AG04450 (cell line): ENCODE measurements at places on chromosomes 16 and 17.
A peak's percentile ranks its signal among the peaks of the same experiment; 100 is the strongest.

DNA sequence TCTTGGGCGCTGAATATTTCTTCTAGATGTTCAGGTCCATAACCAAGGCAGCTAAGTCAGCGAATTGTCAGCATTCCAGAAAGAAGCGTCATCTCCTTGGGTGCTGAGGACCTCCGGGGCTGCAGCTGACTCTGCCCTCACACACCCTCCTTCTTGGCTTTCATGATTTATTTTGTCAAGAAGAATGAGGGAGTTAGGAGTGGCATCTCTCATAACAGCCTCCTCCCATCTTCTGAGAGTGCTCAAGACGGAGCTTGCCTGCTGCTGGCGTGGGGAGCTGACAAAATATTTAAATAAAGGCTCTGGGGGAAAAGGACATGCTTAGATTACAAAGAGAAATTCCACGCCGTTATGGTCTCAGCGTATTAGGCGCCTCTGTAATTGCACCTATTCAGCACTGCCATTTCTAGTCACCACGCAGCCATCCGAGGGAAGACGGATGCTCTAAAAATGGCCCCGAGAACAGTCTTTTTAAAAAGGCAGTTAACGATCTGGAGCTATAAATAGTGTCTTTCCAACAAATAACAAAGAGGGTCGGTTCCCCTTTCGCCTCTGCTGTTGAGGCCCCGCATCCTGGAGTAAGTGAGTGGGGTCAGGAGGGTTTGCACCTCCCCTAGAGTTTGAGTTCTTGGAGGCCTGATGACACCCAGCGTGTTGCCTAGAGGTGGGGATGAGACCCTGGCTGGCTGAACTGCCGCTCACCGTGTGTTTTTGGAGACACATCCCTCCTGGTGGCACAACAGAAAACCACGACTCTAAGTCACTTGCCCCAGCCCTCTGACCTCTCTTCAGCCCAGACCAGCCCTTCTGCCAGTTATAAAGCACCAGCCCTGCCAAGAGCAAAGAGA, 187.0 kb downstream of the CCDC182 start:
- no peak for DNase-seq

DNA sequence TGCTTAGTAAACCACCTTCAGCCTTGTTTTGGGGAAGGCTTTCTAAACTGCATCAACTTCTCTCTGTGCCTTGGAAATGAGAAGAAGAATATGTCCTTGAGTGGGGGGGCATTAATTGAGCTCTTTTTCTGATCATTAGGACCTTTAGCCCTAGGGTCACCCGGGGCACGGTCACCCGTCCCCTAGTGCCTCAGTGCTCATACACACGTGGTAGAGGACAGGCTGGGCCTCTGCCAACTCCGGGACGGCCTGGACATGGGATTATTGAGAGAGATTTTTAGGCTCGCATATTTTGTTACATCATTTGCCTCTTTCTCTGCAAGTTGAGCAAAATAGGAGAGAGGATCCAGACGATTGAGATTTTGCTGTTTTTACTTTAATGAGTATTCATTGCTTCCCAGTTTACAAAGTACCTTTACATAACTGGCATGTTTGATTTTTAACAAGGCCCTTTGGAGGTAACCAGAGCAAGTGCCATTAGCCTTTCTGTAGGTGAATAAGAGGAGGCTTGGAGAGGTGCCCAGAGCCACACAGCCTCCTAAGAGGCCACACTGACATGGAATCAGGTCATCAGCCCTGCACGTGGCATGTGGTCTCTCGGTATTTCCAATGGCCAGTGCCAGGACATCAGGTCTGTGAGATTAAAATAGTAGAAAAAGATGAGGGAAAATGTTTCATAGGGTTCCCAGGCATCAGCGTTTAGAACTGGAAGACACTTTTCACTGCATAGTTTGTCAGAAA, 11.1 kb downstream of the PMM2 start:
- no peak for DNase-seq

DNA sequence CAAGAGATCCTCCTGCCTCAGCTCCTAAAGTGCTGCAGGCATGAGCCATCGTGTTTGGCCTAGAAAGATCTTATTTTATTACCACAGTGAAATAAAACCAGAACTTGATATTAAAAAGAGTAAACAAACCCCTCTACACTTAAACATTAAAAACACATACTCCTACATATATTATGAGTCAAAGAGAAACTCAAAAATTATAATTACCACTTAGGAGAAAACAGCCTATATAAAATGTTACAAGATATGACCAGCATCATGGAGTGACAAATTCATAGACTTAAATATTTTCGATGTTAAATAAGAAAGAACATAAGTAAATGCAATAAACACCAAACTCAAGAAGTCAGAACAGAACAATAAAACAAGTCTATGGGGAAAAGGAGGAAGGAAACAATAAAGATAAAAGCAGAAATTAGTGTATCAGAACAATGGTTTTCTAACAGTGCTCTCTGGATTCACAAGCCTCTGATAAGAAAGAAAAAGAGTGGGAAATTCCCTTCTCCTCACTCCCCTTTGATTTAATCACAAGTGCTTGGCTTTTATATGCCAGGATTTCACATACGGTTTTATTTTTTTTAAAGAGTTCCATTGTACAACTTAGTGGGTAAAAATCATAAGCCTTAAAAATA, 23.0 kb downstream of the SKAP1 start:
- no peak for DNase-seq

GRCh38 chr17:78144147-78144719, 2.0 kb upstream of the C17orf99 start:
- DNase-seq: peak; percentile 56

- DNase-seq: no peak
These were observed 123.5 kb upstream of the PLCG2 start for GRCh38 chr16:81655469-81656162.

GRCh38 chr16:67648088-67648763, 3.3 kb downstream of the CARMIL2 start:
- no peak for DNase-seq

- no peak for DNase-seq
These were observed 143.8 kb upstream of the FOXF1 start for GRCh38 chr16:86366481-86366880.

- DNase-seq: no peak
These were observed 28.2 kb upstream of the HAS3 start for GRCh38 chr16:69077251-69077650.

DNA sequence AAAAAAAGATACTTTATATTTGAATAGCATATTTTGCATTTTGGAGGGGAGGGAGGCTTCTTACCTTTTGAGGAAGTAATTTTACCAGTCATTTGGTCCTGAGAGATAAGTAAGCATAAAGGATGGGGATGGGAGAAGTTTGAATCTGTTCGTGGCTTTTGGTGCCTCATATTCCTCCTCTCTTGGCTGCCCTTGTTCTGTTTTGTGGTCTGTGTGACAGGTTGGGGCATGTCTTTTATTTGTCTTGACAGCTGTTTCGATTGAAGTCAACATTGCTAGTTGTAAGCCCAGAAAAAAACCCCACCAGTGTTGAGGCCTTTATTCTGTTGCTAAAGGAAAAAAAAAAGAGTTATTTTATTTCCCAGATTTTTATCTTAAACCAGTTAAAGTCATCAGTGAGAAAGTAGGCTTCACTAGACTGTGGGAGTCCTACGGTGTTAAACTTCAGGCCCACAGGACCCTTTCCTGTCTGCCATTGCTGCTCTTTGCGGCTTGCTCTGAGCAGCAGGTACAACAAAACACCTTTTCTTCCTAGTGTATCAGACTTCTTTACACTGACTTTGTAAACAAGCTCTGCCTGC, 11.4 kb downstream of the SLC7A6 start:
- no peak for DNase-seq

DNA sequence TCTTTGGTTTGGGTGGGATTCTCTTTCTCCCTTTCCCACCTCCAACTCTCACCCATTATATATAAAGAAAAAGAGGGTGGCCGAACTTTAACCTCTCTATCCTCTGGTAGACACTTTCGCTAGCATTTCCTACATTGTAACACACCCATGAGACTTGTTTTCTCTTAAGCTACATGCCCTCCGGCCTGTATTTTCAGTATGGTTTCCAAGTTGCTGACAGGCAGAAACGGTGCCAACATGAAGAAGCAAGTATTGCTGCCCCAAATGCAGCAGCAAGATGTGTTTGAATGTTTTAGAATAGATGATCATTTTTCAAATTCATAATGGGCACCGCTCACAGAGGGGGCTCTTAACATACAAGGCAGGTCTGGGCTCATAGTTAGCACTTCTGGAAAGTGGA, 18.7 kb upstream of the CYB5B start:
- no peak for DNase-seq

GRCh38 chr16:83455716-83456115, 352.1 kb upstream of the HSBP1 start:
- DNase-seq: no peak

DNA sequence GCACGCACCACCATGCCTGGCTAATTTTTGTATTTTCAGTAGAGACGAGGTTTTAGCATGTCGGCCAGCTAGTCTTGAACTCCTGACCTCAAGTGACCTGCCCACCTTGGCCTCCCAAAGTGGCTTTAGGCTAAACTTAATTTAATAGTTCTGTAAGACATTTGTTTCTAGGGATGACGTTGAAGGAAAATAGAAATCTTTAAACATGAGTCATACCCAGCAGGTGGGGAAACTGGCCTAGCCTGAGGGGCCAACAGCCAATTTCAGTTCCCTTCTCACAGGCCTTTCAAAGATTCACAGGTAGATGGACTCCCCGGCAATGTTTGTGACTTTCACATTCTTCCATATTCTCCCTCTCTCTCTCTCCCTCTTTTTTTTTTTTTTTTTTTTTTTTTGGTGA, 18.1 kb upstream of the ITPRIPL2 start:
- DNase-seq: no peak

DNA sequence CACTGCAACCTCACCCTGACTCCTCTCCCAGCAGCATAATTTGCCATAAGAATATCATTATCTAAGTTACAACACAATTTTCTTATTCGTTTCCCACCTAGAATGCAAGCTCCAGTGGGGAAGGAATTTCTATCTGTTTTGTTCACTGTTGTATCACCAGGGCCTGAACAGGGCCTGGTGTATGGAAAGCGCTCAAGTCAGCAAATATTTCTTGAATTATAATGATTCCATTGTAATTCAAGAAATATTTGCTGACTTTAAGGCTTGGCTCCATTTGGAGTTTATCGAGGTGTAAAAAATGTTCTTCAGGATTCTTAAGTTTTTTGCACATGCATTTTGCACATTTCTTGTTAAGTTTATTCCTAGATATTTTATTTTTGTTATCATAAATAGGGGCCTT, 58.4 kb downstream of the RBFOX3 start:
- no peak for DNase-seq

DNA sequence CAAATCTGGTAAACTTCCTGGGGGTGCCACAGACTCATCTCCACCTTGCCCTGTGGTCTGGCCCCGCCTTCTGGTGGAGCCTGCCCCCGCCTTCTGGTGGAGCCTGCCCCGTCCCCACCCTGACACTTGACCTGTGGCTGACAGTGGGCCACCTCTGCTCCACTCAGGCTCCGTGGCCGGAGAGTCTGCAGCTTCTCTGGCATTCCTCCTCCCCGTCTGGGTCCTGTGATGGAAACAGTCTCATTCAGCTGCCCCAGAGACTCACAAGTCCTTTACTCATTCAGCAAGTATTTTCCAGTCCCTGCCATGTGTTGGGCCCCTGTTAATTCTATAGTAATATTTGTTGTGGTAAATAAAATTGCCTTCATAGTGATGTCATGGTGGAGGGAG, 21.0 kb upstream of the G6PC1 start:
- DNase-seq: no peak

DNA sequence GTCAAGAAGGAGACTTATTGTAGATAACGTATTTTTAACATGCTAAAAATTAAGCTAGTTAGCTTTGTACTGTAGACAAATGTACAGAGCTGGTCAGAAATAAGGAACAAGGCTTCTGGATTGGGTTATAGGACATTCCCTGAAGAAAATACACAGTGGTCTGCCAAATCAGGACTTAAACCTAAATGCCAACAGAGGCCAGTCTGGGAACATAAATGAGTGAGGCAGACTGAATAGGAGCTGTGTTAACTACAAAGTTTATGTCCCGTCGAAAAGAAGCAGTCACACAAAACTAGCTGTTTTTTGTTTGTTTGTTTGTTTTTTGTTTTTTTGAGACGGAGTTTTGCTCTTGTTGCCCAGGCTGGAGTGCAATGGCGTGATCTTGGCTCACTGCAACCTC, 120.4 kb upstream of the C17orf78 start:
- DNase-seq: no peak

DNA sequence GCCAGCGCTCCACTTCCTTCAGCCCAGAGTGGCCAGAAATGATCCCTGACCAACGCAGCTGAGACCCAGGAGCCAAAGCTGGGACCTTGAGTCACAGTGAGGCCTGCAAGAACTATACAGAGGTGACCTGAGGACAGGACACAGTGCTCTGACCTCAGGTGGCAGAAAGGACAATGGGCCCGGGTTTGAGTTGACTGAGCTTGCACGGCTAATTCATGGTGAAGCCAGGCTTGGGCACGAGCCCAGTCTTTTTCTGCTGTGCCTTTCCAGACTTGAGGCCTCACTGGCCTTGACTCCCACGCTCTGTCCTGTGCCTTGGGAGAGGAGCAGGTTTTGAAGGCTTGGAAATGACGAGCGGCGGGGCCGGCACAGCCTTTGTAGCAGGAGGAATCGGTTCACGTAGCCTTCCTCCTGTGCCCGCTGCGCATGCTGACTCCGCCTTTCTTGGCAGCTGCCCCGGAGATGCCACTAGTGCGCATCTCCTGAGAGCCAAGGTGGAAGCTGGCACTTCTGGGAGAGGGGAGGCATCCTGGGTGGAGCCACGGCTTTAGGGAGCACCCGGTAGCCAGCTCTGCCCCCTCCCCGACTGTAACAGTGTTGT, 34.9 kb downstream of the NDEL1 start:
- DNase-seq: no peak

DNA sequence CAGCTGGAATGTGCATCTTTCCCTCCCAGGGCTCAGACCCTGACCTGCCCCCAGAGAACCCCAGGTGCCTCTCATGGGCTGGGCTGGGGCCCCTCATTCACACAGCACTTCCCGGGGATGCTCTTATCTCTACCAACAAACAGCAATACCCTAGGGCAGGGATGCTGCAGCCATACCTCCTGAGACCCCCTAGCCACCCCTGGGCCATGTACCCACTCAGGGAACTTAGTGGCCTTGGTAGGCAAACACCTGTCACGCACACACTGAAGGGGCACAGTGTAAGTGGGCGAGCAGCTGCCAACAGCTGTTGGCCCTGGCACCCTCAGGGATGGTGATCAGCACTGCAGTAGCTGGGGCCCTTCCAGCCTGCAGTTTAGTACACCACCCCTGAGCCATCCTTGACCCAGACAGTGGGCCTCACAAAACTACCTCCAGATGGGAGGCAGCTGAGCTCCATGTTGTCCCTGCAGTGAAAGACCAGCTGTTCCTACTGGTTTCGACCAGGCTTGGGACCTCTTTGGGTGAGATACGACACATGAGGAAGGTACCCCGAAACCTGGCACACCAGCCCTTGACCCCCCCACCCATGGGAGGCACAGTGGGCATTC, 1723.6 kb downstream of the TP53TG3F start:
- DNase-seq: no peak
